ENCODE measurements at places on chromosomes 6 and 20.

DNA sequence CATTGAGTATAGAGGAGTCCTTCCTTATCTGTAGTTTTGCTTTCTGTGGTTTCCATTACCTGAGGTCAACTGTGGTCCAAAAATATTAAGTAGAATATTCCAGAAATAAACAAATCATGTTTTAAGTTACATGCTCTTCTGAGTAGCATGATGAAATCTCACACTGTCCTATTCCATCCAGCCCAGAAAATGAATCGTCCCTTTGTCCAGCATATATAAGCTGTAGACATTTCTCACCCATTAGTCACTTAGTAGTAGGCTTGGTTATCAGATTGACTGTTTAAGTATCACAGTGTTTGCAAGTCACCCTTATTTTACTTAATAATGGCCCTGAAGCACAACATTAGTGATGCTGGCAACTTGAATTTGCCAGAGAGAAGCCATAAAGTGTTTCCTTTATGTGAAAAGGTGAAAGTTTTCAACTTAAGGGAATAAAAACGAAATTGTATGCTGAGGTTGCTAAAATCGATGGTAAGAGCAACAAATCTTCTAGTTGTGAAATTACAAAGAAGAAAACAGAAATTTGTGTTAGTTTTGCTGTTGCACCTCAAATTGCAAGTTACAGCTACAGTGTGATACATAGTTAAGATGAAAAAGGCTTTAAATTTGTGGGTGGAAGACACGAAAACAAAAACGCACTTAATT, 198.6 kb upstream of the SIM1 start:
- DNase-seq = no peak

GRCh38 chr20:14865169-14865568, 527.8 kb upstream of the FLRT3 start:
- DNase-seq = no peak

- DNase-seq = no peak
Observed at GRCh38 chr6:2658788-2659187, 91.9 kb downstream of the MYLK4 start.

DNA sequence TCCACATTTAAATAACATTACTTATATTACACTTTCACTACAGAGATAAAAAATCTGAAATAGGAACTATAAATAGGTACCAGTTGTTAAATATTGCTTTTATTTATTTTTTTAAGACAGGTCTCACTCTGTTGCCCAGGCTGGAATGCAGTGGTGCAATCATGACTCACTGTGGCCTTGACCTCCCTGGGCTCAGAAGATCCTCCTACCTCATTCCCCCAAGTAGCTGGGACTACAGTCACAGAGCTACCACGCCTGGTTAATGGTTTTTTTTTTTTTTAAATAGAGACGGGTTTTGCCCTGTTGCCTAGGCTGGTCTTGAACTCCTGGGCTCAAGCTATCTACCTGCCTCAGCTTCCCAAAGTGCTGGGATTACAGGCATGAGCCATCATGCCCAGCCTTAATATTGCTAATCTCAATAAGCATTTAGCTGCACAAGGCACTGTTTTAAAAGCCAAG, 17.3 kb downstream of the EEF1E1 start:
- DNase-seq = no peak

- no peak for DNase-seq
Observed at GRCh38 chr6:5398530-5398929, 137.2 kb downstream of the FARS2 start.

DNA sequence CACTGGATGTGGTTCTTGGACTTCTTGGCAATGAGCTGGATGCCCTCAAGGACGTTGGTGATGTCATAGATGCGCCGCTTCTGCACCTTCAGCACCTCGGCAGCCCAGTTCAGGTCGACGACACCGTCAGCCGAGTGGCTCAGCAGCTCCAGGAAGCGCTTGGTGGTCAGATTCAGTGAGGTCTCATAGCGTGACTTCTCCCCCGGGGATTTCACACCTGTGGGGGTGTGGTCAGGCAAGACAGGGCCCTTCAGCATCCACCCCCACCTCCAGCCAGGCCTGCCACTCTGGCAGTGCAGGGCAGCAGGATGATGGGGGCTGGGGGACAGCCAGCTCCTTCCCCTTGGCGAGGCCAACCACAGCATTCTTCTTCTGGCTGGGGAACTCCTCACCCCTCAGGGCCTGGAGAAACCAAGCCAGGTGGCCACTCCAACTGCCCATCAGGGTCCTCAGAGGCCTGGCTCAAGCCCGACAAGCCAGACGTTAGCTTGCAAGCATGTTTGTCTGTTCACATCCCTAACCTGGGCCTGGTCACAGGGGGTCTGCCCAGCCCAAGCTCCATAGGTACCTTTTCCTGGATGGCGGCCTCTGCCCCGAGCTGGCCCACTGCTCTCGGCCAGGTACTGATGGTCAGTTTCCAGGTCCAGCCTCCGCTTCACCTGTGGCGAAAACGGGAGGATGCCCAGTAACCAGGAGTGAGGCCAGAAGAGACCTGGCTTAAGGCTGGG, 5.7 kb upstream of the NECAB3 start:
- no peak for DNase-seq

DNA sequence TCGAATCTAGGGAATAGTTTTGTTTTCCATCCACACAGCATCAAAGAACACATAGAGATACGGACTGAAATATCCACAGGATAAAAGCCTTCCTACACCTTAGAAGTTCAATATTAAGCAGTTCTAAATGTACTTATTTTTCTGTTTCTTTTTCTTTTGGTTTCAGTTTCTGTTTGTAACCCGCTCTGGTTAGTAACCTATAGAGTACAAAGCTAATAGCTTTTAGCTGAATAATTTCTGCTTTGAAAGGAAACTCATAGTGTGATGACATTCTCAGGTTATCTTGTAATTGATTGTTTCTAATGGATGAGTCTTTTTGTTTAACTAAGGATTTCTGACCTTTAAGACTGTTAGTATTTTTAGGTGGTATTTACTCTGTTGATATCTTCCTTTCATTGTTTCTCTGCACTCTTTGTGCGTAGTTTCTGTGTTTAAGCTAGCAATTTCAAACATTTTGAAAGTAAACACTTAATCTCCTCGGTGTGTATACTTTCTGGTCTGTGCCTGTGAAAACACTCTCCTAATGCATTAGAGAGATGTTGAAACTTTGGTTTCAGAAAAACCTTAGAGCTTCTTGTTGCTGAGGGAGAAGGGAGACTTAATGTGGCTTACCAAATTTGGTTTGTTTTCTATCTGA, 385.5 kb downstream of the HDGFL1 start:
- no peak for DNase-seq

- DNase-seq = no peak
Observed at GRCh38 chr6:119301429-119301828, 48.1 kb downstream of the MAN1A1 start.

DNA sequence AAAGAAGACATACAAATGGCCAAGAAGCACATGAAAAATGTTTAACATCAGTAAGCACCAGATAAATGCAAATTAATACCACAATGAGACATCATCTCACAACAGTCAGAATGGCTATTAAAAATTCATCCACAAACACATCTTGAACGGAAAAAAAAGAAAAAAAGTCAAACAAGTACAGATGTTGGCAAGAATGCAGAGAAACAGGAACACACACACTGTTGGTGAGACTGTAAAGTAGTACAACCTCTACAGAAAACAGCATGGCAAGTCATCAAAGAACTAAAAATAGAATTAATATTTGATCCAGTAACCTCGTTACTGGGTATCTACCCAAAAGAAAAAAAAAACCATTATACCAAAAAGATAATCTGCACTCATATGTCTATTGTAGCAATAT, 6.5 kb downstream of the STX7 start:
- no peak for DNase-seq

DNA sequence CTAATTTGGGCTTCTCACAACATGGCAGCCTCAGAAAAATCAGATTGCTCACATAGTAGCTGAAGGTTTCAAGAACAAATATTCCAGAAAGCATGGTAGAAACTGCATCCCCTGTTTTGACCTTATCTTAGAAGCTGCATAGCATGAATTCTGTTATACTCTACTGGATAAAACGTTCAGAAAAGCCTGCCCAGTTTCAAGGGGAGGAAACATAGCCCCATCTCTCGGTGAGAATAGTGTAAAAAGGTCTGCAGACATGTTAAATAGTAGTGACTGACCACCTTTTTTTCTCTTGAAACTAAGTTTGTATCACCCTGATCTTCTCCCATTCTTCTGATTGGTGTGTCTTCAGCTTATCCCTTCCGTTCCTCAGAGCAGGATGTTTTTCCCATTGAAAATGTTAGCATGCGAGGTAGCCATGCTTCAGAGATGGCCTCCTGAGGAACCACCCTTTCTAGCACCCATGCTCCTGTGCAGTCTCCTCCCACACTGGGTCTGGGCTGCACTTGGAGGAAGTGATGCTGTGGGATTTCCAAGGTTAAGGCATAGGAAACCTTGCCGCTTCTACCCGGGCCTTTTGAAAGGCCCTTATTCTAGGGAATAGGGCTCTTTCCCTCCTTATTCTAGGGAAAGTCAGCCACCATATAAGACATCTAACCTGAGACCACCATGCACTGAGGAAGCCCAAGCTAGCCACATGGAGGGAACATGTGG, 50.1 kb downstream of the MARCKS start:
- no peak for DNase-seq

DNA sequence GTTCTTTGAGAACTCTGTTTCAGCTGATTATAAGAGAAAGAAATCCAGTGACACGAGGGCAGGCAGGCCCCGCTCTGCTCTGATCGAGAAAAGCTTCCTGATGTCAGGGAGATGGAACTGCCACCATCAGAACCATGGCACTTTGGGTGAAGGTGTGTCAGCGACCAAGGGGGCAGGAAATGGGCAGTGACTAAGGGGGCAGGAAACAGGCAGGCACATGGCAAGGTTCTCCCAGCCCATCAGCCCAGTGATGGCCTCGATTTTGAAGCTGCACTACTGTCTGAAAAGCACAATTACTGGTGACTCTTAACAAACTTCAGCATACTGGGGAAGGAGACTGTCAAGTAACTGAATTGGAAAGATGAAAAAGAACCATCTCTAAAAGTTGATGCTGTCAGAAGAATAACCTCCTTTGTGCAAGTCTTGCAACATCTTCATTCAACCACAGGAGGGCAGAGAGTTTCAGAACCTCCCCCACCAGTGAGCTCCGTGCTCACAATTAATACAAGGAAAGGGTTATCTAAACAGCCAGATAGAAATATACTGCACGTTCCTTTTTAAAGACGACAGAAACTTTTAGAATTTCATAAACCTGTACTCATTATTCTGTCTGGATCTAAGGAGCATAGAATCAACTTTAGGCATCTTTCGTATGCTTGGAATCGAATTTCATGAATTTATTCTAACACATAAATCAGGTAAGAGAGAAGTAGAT, 39.1 kb downstream of the TMX4 start:
- no peak for DNase-seq

DNA sequence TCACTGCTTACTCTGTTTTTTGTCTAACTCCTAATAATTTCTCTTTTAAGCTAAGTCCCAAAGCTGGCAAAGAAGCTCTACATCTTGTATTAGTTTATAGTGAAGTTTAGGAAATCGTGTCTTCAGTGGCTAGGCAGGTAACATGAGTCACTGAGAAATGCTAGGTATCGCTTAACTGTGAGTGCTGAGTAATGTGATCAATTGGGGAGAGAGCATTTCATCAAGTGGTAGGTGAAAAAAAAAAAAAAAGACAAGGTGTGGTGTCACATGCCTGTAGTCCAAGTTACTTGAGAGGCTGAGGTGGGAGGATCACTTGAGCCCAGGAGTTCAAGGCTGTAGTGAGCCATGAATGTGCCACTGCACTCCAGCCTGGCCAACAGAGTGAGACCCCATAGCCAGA, 125.3 kb downstream of the FAM83B start:
- no peak for DNase-seq

- DNase-seq = no peak
Observed at GRCh38 chr6:30775104-30775503, 30.8 kb upstream of the IER3 start.

GRCh38 chr20:46154305-46154704, 36.2 kb downstream of the CD40 start:
- no peak for DNase-seq

DNA sequence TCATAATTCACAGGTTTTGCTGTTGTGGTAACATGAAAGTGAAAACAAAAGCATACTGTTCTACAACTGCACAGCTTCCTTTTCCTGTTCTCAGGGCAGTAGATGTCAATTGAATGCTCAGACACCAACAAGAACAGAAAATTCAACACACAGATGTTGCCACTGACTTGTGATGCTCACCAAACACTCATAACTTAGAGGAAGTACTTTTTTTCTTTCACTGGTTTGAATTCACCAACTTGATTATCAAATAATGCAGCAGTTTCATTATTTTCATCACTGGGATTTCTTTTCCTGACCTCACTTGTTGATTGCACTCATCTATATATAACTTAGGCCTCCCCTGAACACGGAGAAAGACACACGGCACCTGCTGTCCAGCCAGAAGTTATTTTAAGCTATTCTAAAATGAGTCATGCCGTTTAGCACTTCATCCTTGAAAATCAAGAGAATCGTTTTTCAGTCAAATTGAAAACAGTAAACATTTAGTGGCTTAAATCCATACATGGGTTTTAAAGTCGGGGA, 949 bp downstream of the TXLNB start:
- no peak for DNase-seq

- no peak for DNase-seq
Observed at GRCh38 chr20:57482148-57482547, 42.8 kb downstream of the CTCFL start.

GRCh38 chr6:147382945-147383554, 125.4 kb upstream of the SAMD5 start:
- DNase-seq = no peak
